ENCODE measurements at places on chromosomes 11 and 22.
A peak's percentile ranks its signal among the peaks of the same experiment; 100 is the strongest.

- no peak for DNase-seq
These were observed 39.9 kb upstream of the GGTLC2 start for GRCh38 chr22:22604326-22605073.

GRCh38 chr11:61912530-61912898, 4.9 kb downstream of the RAB3IL1 start:
- no peak for DNase-seq

DNA sequence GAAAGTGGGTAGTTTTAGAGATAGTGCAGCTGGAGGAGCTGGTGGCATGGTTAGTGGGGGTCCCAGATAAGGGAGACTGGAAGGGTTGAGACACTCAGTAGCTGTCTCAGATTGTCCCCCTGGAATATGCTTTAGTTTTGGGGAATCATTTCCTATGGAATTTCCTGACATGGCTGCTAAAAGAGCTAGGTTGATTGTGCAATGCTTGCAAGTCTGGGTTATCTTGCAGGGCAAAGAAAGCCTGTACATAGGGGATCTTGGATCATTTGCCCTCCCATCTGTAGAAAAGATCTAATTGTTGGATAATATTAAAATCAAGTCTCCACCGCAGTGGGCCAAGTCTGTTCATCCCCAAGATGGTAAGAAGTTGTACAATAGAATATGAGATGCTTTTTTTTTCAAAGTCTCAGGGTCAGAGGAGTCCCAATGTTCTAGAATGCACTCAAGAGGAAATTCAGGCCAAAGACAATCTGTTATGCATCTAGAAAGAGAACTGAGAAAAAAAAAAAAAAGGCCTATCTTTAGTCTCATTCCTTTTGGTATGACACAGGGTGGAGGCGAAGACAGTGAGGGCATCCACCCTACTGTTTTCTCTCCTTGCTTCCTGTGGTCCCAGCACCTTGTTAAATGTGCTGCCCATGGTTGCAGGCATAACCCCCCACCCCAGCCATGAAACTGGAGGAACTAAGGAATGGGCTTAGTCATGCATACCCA, 20.2 kb downstream of the MS4A6E start:
- DNase-seq, result no peak

- DNase-seq, result no peak
These were observed 30.7 kb downstream of the FGF4 start for GRCh38 chr11:69744435-69744834.

- DNase-seq, result peak; percentile 15
These were observed at the start of gene PLEKHA7 for GRCh38 chr11:17014321-17014832. Gene PLEKHA7, minus strand, starts transcription at chr11:17014414. Its CDS starts 13 bp downstream, at chr11:17014401.

DNA sequence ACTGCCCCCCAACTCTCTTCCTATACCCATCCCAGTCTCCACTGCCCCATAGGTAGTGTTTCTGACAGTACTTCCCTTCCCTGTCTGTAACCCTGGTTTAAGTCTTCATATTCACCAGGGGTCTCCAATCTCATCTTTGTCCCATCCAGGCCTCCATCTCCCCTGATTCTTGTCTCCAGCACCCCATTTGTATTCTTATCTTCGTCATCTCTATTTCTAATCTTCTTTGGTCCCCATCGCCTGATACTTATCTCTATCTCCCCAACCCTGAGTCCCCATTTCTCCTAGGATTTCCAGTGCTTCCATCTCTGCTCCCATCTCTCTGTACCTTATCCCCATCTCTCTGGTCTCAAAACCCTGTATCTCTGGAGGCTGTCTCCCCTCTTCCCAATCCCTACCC, 1.8 kb downstream of the PHOX2A start:
- no peak for DNase-seq

- DNase-seq, result peak; percentile 81
These were observed 690 bp downstream of the CSNK1E start for GRCh38 chr22:38316364-38317121.

- DNase-seq, result no peak
These were observed 987 bp upstream of the NCR3LG1 start for GRCh38 chr11:17350455-17351171.

- DNase-seq, result no peak
These were observed 24.8 kb downstream of the ARVCF start for GRCh38 chr22:19991645-19992451.

DNA sequence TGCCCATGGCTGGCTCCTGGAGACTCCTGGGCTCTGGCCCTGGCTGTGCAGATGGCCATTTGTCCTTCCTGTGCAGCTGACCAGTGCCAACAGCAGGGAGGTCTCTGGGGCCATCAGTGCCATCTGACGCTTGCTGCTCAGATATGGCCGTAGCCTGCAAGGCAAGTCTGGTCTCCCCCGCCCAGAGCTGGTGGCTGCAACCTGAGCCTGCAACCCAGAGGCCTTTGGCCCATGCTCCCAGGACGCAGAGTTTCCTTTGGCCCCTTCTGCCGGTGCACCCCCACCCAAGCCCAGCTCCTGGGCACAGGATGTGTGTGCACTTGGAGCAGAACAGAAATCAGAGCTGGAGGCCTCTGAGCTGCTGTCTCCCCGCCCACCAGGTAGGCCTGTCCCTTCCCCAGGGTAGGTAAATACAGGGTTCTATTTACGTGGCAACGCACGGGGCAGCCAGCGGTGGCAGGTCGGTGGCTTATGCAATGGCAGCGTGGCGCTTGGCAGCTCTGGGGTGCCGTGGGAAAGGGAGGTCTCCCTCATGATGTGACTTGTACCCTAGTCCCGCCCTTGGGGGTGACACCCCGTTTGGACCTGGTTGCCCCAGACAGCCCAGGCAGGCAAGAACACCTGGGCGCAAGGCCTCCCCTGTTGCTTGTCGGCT, 21.0 kb upstream of the MYEOV start:
- no peak for DNase-seq

DNA sequence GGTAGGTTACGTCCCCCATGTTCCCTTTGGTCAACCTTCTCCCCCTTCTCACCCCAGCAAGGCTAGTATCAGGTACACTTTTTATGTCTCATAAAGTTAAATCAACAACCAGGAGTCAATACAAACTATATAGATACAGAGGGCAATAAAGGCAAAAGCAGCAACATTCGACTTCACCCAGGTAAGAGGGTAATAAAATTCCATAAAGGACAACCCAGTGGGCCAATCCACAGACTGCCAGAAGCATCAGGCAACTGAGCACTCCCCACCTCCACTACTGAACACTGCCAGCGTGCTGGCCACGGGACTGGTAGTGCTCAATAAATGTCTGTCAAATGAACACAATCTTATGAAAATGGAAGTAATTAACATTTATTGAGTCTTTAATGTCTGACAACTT, 5.1 kb upstream of the MS4A18 start:
- no peak for DNase-seq

DNA sequence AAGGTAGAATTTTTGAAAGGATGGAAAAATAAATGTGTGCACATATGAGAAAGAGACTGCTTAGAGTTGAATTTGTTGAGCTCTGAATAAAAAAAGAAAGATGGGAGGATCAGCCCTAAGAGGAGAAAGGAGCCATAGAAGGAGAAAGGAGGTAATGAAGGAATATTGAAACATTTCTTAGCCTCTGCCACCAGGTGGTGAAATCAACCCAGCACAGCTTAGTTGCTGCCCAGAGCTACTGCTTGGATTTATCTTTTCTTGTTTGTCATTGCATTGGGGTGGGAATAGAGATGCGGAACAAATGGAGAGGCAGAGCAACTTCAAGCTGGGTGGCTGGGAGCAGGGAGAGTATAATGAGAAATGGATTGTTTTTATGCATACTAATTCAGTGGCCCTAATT, 80.4 kb downstream of the SERGEF start:
- no peak for DNase-seq

- no peak for DNase-seq
These were observed 513.4 kb downstream of the TBC1D22A start for GRCh38 chr22:47275605-47276449.

GRCh38 chr22:49737101-49737551, 90.5 kb downstream of the BRD1 start:
- no peak for DNase-seq

GRCh38 chr11:11972730-11973341, 35.6 kb downstream of the DKK3 start:
- DNase-seq, result no peak

DNA sequence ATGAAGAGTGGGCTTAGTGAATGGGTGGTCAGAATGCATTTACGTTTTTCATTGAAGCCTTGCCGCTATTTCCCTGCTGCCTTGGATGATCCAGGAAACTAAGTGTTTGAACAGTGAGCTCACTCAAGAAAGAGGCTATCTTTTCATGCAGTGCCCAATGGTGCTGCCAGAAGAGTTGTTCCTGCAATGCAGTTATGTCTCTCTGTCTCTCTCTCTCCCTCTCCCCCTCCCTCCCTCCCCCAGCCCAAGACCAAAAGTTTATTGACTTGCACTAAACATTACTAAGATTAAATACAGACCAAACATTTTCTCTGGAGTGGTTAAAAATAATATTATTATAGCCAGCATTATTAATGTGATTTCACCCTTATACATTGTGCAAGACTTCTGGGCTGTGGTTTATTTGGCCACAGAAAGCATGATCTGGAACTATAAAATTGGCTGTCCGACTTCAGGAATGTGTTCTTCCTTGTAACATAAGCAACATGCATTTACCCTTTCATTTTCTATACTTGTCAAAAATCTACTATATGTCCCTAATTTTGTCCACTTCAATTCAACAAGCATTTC, 6.6 kb upstream of the FUT4 start:
- no peak for DNase-seq

Data from brain (organoid and tissue), 16 donors.